T-cell (primary cell): ENCODE measurements at places on chromosomes 7 and 10.

- peak; percentile 33 for DNase-seq
Measured at GRCh38 chr10:113854761-113855588, 514 bp downstream of the NHLRC2 start.

DNA sequence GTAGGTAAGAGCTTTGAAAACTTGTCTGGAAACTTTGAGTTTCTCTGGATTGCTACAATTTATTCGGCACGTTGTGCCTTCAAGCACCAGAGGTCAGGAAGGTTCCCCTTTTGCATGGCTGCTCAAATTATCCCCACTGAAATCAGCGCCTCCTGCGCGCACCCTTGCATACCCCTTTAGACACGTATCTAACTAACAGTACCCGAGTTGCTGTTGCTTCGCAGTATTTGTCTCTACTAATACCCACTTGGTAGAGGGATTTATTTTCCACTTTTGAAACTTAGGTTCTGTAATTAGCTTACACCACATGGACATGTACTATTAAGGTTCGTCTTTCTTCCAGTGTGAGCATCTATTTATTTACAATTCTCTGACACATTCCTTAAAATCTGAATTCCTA lies 1.6 kb downstream of the MEOX2 start:
- no peak for DNase-seq

DNA sequence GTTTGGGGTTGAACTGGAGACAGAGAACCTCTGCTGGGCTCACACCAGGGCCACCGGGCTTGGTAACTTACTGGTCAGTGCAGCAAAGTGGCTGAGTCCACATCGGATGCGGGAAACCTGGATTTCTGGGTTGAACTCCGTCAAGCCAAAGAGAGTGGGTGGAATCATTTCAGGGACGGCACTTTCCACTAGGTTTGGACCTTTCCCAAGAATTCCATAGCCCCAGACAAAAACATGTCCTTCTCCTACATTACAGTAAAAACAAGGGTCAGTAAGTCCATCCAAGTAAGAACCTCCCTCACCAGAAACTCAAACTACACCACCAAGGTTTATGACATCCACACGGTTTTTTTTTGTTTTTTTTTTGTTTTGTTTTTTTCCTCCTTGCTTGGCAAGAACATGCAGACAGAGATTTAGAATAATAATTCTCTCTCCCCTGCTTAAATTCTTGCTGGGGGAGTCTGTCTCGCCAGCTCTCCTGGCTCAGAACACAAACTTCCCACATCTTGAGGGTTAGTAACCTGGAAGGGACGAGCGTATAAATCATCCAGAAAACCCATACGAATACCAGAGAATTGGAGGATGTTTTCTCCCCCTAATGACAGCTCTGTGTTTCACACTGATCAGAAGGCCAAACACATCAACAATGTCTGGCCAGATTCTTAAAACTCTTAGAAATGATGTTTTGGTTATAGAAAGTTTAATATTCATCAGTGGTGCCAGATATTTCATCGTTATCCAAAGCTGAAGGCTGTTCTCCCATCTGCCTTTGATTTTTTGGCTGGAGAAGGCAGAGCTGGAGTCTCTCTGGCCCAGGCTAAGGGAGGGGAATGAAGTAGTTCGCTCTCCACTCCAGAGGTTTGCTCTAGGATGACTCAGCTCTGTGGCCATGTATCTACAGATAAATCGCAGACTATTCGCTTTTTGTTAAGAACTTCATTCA lies 17.5 kb downstream of the RCC1L start:
- DNase-seq, result no peak

DNA sequence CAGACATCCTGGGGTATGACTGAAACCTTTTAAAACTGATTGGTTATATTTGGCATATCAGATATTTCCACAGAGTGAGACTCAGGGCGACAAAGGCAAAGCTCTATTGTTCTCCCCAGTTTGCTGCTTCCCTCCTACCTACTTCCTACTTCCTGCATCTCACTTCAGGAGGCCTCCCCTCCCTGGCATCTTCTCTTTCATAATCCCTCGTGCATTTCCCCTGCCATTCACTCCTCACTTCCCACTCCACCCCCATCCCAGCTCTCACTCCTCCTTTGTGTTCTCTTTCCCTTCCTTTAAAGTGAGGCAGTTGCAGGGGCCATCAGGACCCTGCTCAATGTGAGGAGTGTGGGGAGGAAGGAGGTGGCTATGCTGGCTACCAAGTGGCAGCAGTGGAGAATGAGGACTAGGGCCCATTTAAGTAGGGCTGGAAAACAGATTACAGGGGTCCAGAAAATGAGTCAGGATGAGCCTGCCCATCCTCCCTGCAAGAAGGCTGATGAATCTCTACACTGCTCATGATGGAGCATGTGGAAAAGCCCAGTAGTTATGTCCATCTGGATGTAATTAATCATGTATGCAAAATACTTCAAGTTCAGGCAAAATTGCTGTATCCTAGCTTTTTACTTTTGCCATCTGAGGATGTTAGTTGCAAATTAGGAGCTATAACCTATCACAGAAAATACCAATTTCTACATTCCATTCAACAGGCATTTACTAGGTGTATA lies 311.8 kb upstream of the IMMP2L start:
- DNase-seq, result no peak

GRCh38 chr10:132112611-132113010 lies 46.9 kb downstream of the JAKMIP3 start:
- DNase-seq, result no peak

DNA sequence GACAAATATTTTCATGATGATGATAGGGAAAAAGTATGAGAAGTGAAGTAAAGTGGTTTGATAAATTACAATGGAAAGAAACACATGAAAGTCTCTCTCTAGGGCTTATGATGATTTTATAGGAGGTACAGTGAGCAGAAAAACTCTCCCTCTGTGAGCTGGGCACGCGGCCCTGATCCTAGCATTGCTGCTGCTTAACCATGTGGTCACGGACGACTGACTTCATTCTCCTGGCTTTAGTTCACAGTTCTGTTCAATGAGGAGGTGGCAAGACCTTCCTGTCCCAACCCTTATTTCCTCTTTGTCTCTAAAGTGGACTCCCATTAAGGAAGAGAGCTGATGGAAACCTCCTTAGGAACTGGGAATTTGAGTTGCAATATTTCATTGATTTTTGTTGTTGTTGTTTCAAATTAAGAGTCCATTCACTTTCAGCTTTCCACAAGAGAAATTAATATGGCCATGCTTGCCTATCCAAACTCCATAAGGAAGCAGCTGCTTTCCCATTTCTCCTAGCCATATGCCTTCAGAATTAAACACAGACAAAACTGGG lies 8.2 kb upstream of the PON3 start:
- no peak for DNase-seq

DNA sequence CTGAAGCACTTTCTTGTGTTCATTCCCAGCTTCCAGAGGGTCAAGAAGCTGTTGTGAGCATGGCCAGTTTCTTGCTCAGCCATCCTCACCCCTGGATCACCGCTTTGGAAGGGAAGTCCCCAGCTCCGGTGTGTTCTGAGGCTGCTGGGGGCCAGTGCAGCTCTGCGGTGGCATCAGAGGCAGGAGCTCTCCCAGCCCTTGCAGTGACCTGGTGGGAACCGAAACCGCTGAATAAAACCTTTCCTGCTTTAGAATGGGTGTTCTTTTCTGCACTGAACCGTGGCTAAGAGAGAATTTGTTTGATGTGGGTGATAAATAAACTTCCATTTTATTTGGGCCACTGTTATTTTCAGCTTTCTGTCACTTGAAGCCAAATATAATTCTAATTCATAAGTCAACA lies 450.9 kb upstream of the VSTM2A start:
- no peak for DNase-seq

- no peak for DNase-seq
Measured at GRCh38 chr10:109556399-109556798, 366.9 kb downstream of the XPNPEP1 start.

DNA sequence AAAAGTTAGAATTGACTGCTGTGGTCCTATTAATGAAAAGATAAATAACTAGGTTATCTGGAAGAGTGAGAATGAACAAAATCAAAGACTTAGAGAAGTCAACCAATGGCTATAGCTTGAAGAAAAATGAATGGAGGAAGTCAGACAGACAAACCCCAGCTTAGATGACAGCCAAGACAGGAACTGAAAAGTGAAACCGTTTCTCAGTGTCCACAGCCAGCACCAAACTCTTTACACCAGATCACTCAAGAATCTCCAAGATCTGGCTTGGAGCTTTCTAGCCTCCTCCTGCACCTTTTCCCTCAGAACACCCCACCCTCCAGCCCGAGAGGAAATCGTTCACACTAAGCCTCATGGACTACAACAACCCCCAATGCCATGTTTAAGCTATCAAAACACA lies 167.0 kb downstream of the SFMBT2 start:
- no peak for DNase-seq

GRCh38 chr7:157576415-157576814 lies 239.6 kb downstream of the DNAJB6 start:
- peak; percentile 71 for DNase-seq

DNA sequence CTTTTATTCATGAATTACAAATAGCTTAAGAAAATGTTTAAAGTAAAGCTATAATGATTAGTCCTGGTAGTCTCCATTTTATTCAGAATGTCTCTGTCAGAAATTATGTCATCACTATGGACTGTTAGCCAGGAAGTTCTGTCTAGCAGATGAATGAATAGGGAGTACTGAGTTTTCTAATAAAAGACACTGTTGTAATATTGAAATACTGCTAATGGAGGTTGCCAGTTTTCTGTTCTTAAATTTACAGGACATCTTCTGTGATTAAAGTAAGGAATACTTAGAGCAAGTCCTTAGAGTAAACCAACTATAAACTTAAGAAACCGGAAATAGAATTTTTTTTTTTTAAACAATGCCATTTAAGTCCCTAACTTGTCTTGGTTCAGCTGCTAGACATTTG lies 309.8 kb downstream of the ADK start:
- no peak for DNase-seq

DNA sequence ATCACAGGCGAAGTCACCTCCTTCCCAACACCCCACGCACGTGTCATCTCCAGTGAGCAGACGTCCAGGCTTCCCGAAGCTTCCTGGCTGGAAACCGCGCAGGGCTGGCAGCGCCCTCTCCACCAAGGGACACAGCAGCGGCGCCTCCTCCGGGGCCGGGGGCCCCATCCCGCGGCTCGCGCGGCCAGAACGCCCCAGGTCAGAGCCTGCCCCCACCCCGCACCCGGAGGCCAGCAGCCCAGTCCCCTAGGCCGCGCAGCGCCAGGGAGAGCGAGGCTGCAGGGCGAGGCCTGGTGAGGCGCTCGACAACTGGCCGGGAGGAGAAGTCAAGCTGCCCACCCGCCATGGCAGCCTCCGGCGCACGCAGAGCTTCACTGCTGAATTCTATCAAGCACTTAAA lies 247.0 kb downstream of the SEMA3D start:
- no peak for DNase-seq

DNA sequence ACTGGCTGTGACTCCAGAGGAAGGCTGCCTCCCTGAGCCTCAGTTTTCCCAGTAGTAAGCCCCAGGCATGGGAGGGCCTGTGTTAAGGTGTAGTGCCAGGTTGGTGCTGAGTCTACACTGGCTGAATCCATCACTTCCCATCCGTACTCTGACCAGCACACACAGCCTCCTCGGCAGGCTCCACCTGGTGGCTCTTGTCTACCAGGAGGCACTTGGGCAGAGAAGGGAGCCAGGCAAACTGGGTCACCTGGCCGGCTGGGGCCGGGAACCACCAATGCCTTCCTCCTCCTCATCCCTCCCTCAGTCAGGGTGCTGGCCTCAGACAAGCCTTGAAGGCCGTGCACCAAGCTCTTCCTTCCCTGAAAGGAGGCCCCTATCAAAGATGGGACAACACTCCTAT lies 75.7 kb downstream of the CHST15 start:
- DNase-seq, result no peak

- no peak for DNase-seq
Measured at GRCh38 chr10:24039897-24040296, 169.0 kb upstream of the KIAA1217 start.

- DNase-seq, result no peak
Measured at GRCh38 chr7:2185715-2186114, 47.0 kb downstream of the MAD1L1 start.

DNA sequence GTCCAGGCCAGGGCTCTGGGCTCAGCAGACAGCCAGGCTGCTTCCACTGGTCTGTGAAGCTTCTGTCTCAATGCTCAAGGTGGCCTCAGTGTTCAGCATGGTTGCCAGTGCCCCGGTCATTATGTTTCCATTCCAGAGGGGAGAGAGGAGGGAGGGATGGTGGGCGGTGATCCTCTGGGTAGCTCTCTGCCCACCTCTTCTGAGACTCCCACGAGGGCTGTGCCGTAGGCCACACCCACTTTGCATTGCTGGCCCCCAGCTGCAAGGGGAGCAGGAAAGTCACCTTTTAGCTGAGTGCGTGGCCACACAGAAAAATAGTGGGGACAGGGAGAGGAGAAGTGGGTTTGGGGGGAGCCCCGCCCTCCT lies 42.5 kb downstream of the FOXK1 start:
- DNase-seq, result no peak

DNA sequence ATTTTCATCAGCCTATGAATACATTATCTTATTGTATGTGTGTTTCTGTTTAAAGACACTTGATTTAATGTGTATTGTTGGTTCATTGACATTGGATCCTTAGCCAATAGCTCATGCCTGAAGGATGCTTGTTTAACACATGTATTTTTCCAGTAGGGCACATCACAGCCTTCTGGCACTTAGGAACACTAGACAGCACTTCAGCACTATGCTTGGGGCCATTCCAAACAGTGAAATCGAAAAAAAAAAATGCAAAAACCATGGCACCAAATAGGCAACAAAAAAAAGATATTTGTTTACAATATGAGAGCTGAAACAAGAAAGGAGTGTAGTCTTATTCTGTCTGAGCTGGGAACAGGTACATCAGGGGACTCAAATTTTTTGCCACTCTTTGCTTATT lies 262.8 kb downstream of the SLC25A13 start:
- no peak for DNase-seq

DNA sequence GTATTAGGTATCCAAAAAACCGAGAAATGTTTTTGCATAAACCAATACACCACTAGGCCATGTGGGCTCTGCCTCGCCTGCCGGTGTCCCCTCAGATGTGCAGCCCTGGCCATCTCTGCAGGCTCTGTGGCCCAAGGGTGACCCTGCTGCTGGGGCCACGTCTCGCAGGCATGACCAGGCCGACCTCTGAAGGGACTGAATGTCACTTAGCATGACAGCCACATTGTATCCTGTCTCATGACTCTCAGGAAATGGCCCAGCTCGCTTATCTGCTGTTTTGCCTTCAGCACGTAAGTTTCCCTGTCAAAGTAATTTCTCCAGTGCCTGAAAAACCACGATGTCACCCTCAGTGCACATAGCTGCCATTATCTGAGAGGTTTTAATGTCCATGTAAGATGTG lies 49.5 kb upstream of the ZNF32 start:
- no peak for DNase-seq

- no peak for DNase-seq
Measured at GRCh38 chr7:1361016-1361755, 98.1 kb downstream of the MICALL2 start.

GRCh38 chr7:127794551-127794950 lies 142.6 kb downstream of the SND1 start:
- no peak for DNase-seq

DNA sequence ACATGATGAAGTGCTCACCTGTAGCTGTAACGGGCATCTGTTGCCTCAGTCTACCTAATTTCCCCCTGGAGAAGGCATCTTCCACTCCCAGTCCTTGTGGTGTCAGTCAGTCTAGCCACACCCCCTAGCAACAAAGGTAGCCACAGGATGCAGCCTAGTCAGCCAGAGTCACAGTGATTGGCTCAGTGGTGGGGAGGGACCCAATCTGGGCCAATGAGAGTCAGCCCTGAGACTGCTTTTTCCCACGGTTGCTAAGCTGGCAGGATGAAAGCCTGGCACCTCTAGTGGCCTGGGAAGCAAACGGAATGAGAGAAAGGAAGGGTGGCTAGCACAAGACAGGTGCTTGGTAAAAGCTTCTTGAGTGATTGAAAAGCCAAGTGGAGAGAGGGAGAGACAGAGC lies 118.6 kb downstream of the SH3PXD2A start:
- no peak for DNase-seq
